ENCODE measurements at places on chromosomes 12 and 14. TPM values are rescaled to one million over a fixed set of nuclear protein-coding genes. Genes with fewer than 3 reads are reported as not detected.

The PLA2G1B gene
- not detected for total RNA-seq

The SLCO1B3 gene
- total RNA-seq: not detected

The CPM gene
- 0.28 TPM for total RNA-seq

The FBXO33 gene
- 17.2 TPM for total RNA-seq

The SLC25A47 gene
- total RNA-seq: not detected

The SLC6A15 gene
- 15.1 TPM for total RNA-seq

GRCh38 chr12:108302016-108302402, 37.1 kb downstream of the CMKLR1 start:
- DNase-seq: no peak

DNA sequence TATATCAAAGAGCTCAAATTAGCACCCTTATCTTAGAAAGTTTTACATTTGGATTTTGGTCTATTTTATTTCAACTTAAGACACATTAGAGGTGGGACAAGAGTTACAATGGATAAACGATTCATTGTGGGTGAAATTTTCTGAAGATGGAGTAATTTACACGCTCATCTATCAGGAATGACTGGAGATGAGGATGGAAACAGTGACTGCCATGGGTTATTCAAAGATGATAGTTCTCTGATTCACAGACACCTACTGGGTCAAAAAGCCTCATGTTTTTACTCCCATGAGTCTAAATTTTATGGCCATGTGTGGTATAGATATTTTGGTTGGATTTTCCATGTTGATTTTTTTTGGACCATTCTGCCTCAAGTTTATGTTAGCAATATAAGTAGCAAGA, 22.1 kb downstream of the SAMD4A start:
- no peak for DNase-seq

GRCh38 chr14:64400829-64401459, 12.8 kb downstream of the MTHFD1 start:
- no peak for DNase-seq

DNA sequence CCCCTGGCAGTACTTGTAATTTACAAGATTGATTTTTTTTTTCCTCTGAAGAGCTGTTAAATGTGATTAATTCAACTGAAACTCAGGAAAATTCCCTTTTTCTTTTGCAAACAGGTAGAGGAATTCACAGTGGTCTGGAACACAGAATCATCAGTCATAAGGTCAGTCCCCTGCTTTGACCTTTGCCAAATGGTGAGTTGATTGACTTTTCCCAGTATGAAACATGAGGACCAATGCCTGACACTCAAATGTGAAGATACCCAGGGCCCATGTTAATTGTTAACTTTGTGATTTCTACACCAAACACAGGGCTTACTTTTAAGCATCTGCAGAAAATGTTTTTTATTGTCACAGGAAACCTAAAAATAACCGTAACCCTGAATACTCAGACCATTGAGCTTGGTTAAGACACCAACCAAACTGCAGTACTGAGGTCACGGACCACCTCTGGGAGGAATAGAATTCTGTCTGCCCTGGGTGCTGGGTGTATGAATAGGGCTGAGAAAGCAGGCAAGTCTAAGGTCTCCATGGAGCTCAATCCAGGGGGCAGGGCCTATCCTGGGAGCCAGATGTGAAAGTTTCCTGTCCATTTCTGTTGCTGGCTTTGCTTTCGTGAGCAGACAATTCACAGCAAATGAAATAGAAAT, 192.4 kb downstream of the TMX1 start:
- DNase-seq: no peak

DNA sequence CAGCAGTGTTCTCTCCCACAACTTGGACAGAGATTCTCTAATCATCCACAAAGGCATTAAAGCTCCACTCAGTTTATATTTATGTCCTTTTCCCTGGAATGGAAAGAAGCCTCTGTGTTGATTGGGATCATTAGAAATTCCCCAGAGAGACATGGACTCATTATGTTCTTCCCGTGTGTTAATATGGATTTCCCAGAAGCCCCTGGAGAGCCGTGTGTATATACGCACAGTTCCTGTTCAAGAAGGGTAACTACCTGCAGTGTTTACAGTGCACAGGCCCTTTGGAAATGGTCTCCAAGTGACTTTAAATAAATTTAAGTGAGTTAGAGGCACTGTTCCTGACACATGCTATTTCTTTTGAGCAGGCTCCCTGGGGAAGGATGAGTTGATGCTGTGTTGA, 428.0 kb upstream of the TMTC1 start:
- DNase-seq: no peak

- no peak for DNase-seq
Observed at GRCh38 chr12:30448038-30448437, 247.6 kb downstream of the IPO8 start.

GRCh38 chr12:11143352-11143751, 8.9 kb upstream of the TAS2R30 start:
- DNase-seq: no peak
